Dermis microvascular lymphatic vessel endothelial cell (primary cell): ENCODE measurements at places on chromosomes 12 and 14. TPM values are rescaled to one million over a fixed set of nuclear protein-coding genes. Genes with fewer than 3 reads are reported as not detected.

DNA sequence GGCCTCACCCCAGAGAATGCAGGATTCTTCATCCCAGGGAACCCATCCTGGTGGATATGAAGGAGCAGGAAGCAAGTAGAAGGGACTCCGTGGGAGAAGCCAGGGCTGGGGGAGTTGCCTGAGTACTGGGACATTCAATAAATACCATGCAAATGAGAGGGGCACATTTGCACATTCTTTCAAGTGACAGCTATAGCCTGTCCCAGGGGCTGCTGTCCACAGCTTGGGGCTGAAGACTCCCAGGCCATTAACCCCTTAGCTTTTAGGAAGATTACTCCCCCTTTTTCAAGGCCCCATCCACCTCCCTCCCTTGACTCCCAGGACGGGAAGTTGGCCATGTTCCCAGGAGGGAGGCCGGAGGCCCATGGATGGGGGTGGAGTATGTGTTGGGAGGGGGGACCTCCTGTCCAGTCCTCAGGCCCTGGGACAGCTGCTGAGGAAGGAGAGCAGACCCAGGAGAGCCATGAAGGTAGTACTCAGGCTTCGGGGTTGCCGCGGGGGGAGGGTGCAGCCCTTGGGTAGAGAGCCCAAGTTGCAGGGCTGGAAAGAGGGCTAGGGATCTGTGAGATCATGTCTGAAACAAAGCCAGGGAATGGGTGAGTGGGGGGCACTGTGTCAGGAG, 974 bp upstream of the TNS2 start:
- peak; percentile 29 for DNase-seq

GRCh38 chr12:1213618-1214205, 222.7 kb downstream of the ERC1 start:
- no peak for DNase-seq

GRCh38 chr12:81942594-81942993, 183.4 kb upstream of the PPFIA2 start:
- no peak for DNase-seq

DNA sequence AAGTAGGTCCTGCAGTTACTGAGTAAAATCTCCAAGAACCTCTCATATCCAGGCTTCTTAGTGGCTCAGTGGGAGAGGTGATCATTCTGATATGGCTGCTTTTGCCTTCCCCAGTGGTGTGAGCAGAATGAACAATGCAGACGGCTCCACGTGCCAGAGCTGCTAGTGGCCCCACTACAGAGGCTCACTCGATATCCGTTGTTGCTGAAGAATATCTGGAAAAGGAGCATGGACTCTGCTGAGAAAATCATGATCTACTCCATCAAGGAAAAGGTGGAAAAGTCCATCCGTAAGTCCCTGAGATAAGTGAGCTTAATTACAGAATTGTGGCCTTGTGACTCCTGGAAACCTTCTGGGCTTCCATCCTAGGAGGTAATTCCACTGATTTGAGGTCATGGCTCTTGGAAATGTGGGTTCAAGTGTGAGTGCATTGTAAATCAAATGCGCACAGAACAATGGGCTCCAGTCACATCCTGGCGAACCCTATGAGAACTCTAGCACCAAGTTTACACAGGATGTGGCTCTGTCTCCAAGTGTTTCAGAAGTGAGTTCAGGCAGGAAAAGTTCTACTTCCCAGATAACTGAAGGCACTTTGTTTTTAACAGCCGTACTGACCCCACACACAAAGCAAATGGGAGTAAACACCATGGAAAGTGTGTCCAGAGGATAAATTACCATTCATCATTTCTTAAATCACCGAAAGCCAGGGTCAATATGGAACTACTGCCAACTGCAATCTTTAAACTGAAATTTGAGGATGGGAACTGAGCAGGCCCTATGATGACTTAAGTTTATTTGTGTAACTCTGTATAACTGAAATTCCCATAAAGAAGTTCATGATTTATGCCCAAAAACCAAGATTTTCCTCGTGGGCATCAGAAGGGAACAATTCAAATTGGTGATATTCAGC, 51.4 kb downstream of the PLEKHG7 start:
- peak; percentile 99 for DNase-seq

- DNase-seq = peak; percentile 10
Measured at GRCh38 chr12:132866251-132866828, 21.1 kb downstream of the CHFR start.

DNA sequence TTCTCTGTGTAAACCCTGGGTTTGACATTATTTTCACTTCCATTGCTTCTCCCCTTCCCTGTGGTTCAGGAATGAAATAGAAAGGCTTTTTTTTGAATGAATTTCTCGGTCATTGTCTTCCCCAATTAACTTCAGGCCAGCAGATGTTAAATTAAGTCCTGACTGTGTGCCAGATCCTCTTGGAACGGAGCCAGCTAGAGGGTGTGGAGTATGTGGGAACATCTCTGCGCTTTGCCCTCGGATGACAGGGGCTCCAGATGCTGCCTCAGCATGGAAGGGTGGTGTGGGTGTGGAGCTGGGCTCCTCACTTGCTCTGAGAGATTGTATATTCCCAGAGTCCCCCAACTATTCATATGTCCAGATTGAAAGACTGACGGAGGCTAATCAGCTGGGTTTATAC, 13.1 kb downstream of the KRT85 start:
- no peak for DNase-seq

GRCh38 chr14:54782751-54783659, 119.6 kb downstream of the GCH1 start:
- DNase-seq = no peak

- DNase-seq = no peak
Measured at GRCh38 chr14:101490771-101491170, 70.5 kb upstream of the DIO3 start.

GRCh38 chr12:103840462-103840875, 565 bp downstream of the NT5DC3 start:
- DNase-seq = no peak

DNA sequence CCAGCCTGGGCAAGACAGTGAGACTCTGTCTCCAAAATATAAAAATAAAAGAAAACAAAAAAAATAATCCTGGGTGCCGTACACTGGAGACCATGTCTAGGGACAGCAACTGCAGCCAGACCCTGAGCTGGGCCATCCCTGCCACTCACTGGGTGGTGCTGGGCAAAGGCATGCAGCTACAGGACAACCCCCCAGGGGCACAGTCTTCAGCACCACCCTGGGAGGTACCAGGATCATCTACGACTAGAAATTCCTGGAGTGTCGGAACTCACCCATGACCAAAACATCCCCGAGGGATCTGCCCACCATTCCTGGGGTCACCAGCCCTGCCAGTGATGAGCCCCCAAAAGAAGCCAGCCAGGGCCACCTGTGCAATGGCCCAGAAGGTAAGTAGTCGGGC, 35.7 kb upstream of the SUPT16H start:
- no peak for DNase-seq

GRCh38 chr14:77667331-77667730, 40.5 kb downstream of the ALKBH1 start:
- DNase-seq = no peak

- DNase-seq = no peak
Measured at GRCh38 chr14:54786838-54787237, 115.8 kb downstream of the GCH1 start.

- DNase-seq = no peak
Measured at GRCh38 chr14:73780391-73780790, 66.2 kb upstream of the PNMA1 start.

- no peak for DNase-seq
Measured at GRCh38 chr12:19759227-19759626, 319.9 kb downstream of the AEBP2 start.

DNA sequence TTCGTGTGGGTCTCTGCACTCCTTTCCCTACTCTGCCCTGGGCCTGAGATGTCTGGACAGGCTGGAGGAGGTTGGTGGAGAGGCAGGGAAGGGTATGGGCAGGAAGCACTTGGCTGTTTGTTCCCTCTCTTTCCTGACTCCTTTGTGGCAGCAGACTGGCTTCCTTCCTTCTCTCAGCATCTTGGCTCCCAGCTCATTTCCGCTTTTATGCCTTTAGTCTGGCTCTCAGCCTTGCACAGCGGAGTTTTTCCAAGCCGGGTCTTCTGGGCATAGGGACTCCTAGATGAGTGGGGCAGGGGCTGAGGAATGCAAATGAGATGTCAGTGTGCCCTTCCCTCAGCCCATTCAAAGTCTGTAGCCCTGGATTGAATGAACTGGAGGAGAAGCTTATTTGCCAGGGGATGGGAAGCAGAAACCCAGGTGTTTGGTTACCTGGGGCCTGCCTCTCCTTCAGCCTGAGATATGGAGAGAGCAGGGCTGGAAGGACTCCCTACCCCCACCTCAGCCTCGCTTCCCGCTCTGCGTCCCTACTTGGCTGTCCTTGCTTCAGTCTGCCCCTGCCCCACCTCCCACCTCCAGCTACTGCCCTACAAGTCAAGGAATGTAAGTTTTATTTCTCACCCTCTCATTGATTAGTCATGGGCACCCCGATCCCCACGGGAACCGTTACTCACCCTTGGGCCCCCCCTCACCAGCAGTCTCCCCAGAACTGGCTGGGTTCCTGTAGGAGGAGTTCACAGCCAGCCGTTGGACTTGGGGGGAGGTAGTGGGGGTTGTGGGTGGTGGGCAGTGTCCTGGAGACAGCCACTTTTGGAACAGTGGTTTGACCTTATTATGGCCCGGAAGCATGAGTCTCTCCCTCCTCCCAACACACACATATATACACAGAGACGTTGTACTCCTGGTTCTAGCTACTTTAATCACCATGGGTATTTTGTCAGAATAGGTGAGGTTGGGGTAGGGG, 9.3 kb upstream of the ITGA5 start:
- DNase-seq = no peak

DNA sequence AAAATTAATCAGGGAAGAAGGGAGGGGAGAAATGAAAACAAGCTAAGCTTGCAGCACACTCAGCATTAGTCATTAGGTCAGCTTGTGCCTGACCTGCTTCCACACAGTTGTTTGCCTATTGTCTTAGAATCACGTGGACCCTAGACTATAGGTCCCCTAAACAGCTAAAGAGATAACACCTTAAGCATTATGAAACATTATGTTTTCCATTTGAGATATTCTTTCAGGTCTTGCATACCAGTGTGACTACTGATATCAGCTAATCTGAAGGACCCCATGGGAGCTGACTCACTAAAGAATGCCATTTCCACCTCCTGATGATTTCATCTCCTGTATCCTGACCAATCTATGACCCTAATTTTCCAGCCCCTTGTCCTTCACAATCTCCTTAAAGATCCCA, 154.1 kb upstream of the FUT8 start:
- DNase-seq = no peak

DNA sequence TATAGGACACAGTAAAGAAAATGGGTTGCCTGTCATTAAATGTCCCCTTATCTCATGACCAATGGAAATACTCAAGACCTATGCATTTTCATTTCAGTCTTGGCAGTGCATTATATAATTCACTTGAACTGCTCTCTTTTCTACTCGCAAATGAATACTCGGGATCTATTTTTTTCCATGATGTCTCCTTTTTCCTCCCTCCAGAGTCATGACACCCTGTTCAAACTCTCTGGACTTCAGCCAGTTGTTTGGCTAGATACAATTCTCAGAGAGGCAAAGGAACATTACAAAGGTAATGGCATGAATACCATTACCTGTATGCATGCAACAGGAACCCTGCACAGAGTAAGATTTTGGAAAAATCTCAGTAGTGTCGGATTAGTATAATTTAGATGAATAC, 130.9 kb downstream of the GPR135 start:
- no peak for DNase-seq

- no peak for DNase-seq
Measured at GRCh38 chr12:109762673-109763191, 49.1 kb downstream of the FAM222A start.

DNA sequence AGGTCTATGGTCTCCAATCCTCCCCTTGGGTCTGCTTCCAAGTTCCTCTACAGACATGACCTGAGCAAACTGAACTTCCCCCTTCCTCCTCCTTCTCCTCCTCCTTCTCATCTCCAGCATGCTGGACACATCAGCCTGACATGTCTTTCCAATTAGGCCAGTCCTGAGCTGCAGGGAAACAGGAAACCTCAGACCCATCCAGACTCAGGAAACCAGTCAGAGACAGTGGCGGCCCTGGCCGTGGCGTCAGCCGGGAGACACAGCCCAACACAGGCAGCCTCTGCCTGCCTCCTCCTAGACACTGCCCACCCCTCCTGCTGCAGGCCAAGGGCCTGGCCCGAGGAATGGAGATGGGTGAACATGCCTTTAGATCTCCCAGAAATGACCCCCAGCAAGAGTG, 468.8 kb downstream of the BCL11B start:
- no peak for DNase-seq

DNA sequence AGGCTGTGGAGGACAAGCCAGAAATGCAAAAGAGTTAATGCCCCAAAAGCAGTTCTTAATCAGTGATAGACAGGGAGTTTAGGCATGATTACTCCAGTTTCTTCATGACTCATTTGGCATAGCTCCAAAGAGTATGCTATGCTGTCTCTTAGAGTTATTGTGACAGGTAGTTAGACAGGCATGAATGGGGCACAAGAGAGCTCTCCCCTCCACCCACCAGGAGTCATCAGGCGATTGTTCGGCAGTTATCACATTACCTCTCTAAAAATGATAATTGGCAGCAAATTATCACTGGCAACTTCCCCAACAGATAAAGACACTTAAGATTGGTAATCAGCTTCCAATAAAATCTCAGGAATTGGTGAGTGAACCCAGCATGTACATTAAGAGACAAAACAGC, 320.1 kb downstream of the DAD1 start:
- DNase-seq = no peak

DNA sequence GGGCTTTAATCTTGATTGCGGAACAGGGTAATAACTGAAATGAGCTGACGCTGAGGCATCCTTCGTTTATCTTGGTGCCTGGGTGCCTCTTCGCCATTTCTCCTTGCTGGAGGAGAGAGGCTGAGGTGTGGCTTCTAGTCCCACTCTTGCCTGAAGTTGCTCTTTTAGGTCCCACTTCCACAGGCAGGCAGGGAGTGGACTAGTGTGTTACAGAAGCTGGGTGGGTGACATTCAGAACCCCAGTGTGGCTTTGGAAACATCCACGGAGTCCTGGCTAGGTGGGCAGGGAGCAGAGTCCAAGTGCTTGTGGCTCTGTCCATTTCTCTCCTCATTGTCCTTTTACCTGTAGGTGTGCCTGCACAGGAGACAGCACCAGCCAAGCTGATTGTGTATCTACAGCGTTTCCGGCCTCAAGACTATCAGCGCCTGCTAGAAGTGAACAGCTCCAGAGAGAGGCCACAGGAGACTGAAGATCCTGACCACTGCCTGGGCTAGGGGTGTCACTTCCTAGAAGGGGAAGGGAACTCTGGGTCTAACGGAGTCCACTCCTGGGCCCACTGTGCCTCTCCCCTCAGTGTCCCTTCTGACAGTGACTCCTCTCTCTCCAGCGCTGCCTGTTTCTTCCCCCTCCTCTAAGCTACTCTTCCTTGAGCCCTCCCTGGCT, 2.4 kb downstream of the THTPA start:
- no peak for DNase-seq

GPR68 gene
- 0.63 and 0.90 TPM in 2 replicates for total RNA-seq

BCL2L14 gene
- not detected in 2 replicates for total RNA-seq

ANGEL1 gene
- 4.0 and 5.2 TPM in 2 replicates for total RNA-seq

GUCY2C gene
- not detected in 2 replicates for total RNA-seq

PZP gene
- total RNA-seq = 0.25 and 0.26 TPM in 2 replicates

OAS2 gene
- 2.9 and 4.5 TPM in 2 replicates for total RNA-seq

SETD3 gene
- total RNA-seq = 43.5 and 47.4 TPM in 2 replicates

RIMBP2 gene
- not detected in 2 replicates for total RNA-seq

VWF gene
- 467 and 1,551 TPM in 2 replicates for total RNA-seq
